Activated naive CD4-positive, alpha-beta T cell treated with anti-CD3 and anti-CD28 coated beads, Interleukin-2, amount 50 U/mL, for 72 hours (primary cell): ENCODE measurements at places on chromosomes 2 and 18.
A peak's percentile ranks its signal among the peaks of the same experiment; 100 is the strongest.

DNA sequence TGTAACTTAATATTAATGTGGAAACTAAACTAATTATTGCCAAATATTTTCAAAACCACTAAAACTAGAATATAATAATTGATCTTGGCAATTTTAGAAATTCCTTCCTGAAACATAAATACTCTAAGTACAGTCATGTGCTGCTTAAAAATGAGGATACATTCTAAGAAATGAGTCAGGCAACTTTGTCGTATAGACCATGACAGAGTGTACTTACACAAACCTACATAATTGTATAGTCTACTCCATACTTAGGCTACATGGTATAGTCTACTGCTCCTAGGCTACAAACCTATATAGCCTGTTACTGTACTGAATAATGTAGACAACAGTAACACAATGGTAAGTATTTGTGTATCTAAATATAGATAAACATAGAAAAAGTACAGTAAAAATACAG, 27.6 kb downstream of the FEZ2 start:
- no peak for DNase-seq

GRCh38 chr18:8826514-8826913, 121.2 kb downstream of the MTCL1 start:
- no peak for DNase-seq

- no peak for DNase-seq
These were observed 41.7 kb upstream of the IGFBP2 start for GRCh38 chr2:216591480-216591879.

DNA sequence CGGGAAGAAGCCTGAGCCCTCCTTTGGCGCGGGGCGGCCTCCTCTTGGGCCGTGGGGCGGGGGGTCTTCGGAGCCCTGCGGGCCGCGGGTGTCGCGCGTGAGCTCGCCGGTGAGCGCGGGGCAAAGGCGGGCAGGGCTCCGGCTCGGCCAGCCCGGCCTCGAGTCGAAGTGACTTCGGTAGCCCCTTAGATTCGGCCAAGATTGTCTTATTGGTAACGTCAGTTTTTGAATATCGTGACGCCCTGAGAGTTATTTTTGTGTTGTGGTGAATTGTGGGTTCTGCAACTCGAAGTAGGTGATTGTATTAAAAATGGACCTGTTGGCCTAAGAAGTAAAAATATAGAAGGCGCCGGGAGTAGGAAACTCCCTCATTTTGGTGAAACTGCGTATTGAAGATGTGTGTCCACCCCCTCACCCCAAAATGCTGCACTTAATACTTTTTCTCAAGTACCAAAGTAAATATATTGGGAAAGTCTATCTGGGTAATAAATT, 669 bp downstream of the MARCHF7 start:
- DNase-seq, result no peak

DNA sequence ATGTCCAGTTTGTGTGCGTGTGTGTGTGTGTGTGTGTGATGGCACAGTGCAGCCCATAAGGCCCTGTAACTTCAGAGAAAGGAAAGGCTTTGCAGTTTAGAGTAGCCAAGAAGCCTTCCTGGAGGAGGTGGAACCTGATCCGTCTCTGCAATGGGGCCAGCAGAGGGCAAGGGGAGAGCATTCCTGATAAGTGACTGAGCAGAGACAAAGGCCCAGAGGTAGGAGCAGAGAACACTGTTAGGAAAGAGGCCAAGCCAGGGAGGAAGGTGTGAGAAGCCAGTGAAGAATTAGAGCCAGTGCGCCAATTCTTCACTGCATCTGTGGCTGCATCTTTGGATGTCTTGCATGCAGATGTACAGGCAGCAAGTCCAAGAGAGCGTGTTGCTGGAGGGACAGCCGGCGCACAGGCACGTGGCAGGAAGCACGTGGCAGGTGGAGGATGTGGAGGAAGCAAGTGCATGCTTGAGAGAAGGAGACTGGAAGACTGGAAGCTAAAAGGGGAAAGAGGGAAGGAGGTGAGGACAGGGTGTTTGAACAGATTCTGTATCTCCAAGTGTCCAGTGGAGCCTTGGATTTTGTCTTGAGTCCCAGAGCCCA, 196.3 kb downstream of the CTIF start:
- no peak for DNase-seq

DNA sequence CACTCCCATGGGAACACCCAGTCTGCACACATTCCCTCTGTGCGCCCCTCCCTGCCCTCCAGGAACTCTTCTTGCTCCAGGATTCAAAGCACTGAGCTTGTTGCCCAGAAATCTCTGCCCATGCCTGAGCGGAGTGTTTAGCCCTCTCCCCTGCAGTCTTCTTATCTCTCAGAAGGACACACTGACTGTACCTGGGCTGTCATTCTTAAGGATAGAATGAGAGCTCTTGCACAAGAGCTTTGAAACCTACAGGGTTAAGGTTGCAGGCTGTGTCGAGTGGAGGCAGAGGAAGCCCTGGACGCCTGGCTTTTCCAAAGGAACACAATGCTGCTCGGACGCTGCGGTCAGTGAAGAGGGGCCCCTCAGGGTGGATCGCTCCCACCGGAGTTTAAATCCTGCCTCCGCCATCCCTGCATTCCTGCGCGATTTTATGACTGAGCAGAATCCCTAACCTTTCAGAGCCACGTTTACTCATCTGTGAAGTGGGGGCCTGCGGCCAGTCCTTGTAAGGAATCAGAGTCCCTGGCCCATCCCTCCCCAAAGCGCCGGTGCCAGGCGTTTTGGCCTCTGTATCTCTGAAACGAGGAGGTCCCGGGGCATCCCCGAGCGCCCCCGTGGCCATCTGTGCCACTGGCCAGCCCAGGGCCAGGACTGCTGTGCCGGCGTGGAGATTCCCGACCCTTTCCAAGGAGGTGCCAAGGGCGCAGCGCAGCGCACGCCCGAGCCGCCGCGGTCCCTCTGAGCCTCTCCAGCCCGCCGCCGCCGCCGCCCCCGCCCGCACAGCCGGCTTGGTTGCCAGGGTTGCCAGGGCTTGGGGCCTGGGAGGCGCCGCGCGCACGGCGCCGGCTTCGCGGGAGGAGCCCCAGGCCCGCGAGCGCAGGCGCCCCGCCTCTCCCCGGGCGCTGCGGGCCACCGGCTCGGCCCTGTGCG, 58.9 kb downstream of the FAM168B start:
- peak; percentile 39 for DNase-seq
